ENCODE measurements at places on chromosomes 6 and 20.

- no peak for DNase-seq
Measured at GRCh38 chr20:49457444-49457843, 25.0 kb downstream of the KCNB1 start.

GRCh38 chr6:48098923-48099322, 12.1 kb downstream of the PTCHD4 start:
- no peak for DNase-seq

GRCh38 chr20:46545077-46545826, 5.2 kb downstream of the OCSTAMP start:
- no peak for DNase-seq

- no peak for DNase-seq
Measured at GRCh38 chr6:126302191-126302590, 37.7 kb upstream of the CENPW start.

DNA sequence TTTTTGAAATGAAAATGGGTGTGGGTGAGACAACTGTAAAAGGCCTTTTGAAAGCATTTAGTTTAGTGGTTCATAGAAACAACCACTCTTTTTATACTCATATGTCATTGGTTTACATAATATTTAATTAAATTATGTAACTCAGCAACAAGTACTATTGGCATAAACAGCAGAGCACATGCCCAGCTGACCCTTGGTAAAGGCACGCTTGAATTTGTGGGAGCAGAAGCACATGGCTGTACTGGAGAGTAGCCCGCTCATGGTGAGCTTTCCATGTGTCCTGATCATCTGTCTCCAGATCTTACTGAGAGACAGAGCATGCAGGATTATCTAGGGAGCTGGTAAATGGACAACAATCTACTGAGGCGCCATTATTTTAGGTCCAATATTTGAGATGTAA, 17.1 kb upstream of the KLHL31 start:
- no peak for DNase-seq

- DNase-seq: no peak
Measured at GRCh38 chr20:16292226-16292880, 280.9 kb downstream of the KIF16B start.

- DNase-seq: peak; percentile 40
Measured at GRCh38 chr6:132931936-132932514, 117.7 kb downstream of the RPS12 start.

DNA sequence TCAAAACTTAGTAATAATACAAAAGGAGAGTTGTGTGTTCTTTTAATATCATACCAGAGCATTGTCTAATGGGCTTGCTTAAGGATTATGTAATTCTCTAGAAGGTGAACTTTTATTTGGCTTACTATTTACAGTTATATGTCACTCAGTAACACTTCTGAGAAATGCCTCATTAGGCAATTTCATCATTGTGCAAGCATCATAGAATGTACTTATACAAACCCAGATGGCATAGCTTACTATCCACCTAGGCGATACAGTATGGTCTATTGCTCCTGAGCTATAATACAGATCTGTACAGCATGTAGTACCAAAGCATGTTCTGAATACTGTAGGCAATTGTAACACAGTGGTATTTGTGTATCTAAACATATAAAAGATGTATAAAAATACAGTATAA, 340.1 kb downstream of the PHF3 start:
- no peak for DNase-seq

DNA sequence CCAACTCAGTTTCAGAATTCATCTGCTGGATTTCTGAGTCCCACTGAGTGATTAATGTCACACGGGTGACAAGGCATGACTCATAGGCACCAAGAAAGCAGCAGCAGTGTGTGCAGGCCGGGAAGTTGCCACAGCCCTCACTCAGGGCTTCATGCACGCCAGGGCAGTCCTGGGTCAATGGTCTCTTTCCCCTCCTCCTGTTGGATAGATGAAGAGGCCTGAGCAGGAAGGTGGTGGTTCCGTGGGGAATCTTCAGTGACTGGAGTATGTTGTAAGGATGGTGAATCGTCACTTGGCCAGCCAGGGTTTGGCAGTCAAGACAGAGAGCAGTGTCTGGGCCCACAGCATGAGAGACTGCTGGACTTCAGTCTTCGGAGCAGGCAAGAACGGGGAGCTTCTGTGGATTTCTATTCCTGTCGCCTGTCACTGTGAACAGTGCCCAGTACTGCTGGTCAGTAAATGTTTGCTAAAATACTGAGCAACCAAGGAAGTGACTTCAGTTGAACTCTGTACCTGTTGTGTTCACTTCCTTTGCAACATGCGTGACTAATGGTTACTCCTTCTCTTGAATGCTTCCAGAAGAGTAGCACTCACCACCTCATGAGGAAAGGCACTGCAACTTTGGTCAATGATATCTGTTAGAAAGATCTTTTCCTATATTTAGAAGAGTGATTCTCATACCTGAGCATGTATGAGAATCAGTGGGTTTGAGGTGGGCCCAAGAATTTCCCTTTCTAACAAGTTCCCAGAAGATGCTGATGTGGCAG, 62.0 kb upstream of the CD93 start:
- peak; percentile 44 for DNase-seq

DNA sequence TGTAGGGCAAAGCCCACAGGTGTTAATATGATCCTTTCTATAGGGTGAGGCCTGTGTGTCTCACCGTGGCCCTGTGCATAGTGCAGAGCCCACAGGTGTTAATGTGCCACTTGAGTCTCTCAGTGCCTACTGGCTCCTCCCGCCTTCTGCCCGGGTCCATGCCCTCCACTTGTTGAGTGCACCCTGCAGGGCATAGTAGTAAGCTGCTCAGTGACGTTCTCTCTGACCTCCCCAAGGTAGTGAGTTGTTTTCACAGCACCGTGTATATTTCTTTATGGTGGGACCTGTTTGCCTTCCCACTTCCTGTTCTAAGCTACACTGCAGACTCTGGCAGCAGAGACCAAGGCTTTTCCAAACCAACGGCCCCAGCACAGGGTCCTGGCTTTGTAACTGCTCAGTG, 64.5 kb upstream of the SLC22A1 start:
- DNase-seq: no peak

- no peak for DNase-seq
Measured at GRCh38 chr6:19613678-19614077, 223.5 kb upstream of the ID4 start.

- no peak for DNase-seq
Measured at GRCh38 chr6:16648003-16648402, 113.3 kb downstream of the ATXN1 start.

- no peak for DNase-seq
Measured at GRCh38 chr6:169397684-169398083, 144.0 kb upstream of the THBS2 start.

DNA sequence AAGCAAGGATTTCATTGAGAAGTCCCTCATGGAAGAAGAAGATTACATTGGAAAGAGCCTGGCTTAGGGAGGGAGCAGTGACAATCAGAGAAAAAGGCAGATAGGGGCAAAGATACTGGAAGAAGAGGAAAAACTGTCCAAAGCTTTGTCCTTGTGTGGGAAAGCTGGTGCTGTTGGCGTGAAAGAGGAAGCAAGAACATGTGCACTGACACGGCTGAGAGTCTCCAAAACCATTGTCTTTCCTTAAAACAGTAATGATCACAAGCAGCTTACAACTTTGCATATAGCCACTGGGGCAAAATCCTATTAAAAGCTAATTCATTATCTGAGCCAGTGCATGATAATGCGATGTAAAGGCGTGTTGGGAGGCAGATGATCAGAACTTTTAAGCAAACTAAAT, 85.1 kb upstream of the ESR1 start:
- DNase-seq: no peak

DNA sequence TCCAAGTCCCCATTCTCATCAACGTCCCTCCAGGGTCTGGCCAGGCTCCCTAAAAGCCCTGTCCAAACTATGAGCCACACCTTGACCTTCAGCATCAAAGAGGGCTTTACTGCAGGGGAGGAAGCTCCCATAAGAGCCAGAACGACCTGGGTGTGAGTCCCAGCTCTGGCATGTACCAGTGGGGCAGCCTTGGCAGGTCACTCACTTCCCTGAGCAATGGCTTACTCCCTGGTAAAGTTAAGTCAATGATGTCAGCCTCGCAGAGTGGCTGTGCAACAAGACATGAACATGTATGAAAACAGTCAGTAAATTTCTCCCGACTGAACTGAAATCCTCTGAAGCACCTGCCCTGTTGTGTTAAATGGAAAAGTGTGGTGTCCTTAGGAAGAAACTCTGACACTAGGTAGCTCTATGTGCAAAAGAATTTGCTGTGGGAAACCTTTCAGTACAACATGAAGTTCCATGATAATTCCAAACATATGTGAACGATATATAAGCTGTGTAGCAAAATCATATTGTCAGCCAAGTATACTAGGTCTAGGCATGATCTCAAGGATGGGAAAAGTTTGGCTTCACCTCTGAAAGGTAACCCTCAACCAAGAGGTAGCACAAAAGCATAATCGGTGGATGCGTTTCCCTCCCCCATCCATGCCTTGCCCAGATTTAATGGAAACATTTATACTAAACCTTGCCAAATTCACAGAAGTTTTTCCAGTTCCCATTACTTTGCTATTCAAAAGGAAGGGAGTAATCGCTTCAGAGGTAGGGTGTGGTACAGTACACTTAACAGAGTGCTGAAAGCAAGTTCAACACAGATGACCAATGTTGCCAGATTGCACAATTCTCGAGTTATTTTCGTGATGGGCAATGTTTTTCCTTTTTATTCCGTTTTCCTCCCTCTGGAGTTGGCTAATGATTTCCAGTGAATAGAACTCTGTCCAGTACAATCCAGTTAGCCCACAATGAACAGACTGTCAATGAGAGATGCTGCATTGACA, 49.0 kb upstream of the RANBP9 start:
- DNase-seq: peak; percentile 84

DNA sequence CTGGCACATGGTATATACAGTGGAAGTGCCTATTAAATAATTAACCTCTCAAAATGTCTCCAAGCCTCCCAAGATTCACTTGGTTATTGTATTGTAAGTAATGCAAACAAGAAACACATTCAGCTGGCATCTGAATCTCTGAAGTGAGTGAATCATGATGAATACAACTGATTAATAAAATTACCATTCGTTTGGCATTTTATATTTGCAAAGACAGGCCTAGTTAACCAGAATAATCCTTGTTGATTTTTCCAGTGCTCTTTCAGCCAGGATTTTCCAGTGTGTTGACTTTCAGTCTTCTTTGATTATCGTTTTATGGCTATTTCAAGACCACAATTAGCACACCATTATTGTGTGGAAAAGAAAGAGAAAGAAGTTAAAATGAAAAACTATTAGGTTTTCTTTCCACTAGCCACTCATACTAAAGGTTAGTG, 20.3 kb downstream of the SLC22A2 start:
- DNase-seq: peak; percentile 4

GRCh38 chr6:28368522-28368921, 18.8 kb downstream of the ZKSCAN3 start:
- DNase-seq: no peak
